ENCODE measurements at places on chromosomes 3 and 15.
A peak's percentile ranks its signal among the peaks of the same experiment; 100 is the strongest.

DNA sequence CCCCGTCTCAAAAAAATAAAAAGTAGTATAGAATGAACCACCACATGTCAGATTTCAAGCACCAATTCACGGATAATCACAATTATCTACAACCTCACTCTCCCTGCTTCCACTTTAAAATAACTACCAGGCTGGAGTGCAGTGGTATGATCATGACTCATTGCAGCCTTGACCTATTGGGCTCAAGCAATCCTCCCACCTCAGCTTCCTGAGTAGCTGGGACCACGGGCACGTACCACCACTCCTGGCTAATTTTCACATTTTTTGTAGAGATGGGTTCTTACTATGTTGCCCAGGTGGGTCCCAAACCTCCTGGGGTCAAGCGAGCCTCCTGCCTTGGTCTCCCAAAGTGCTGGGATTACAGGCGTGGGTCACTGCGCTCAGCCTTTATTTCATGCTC lies 38.1 kb upstream of the LDHAL6B start:
- peak; percentile 69 for DNase-seq

DNA sequence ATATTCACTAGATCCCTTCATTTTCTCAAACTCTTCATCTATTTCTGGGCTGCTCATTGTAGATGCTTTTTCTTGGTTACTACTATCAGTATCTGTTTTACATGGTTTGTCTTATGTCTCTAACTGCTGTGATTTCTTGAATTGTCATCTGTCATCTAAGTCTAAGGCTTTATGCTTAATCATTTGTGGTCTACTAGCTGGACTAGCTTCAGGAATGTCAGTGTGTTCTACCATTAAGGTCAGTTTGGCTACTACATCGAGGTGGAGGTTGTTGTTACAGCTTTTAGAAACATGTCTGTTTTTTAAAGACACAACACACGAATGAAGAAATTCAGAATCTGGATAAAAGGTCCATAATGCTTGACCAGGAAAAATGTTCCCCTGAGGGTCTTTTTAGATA lies 82.2 kb downstream of the ABI3BP start:
- peak; percentile 15 for DNase-seq

DNA sequence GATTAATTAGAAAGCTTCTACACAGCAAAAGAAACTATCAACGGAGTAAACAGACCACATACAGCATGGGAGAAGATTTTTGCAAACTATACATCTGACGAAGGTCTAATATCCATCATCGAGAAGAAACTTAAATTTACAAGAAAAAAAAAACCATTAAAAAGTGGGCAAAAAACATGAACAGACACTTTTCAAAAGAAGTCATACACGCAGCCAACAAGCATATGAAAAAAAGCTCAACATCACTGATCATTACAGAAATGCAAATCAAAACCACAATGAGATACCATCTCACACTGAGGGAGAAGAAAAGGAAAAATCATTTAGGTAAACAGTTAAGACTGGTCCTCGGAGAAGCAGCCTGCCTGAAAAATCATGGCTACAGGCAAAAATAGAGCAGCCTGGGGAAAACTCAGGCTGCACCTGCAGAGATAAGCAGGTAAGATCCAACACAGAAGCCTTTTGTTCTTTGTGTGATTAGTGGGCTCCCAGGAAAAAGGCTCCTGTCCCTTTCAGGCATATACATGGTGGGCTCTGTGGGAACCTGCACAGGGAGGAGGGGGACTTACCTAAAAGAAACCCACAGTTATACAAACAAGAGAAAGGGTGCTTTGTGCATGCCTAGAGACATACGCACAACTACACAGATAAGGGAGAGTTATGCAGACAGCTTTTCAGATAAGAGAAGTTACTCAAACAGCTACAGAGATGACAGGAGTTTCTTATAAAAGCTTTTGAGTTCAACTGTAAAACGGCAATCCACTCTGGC lies 49.3 kb downstream of the C3orf70 start:
- DNase-seq, result no peak

DNA sequence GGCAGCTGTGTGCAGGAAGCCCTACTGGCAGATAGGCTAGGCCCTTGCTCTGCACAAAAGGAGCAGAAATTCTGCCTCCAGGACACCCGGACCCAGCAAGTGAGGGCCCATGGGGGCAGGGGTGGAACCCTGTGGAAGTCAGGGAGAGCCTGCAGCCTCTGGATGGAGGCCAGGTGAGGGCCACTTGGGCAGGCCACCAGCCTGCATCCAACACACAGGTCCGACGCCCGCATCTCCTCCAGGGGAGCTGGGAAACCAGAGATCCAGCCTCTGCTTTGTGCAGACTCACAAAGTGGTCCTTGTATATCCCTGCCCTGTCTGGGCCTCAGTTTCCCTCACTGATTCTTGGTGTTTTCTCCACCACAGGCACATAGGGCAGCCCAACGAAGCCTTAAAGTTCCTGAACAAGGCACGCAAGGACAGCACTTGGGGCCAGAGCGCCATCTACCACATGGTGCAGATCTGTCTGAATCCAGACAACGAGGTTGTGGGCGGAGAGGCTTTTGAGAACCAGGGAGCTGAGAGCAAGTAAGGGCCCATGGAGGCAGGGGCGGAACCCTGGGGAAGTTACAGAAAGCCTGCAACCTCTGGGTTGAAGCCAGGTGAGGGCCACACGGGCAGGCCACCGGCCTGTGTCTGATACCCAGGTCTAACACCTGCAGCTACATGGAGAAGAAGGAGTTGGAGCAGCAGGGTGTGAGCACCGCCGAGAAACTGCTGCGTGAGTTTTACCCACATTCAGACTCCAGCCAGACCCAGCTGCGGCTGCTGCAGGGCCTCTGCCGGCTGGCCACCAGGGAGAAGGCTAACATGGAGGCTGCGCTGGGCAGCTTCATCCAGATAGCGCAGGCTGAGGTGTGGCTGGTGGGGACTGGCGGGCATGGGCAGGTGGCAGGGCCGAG lies 16.6 kb downstream of the CSRNP1 start:
- no peak for DNase-seq

DNA sequence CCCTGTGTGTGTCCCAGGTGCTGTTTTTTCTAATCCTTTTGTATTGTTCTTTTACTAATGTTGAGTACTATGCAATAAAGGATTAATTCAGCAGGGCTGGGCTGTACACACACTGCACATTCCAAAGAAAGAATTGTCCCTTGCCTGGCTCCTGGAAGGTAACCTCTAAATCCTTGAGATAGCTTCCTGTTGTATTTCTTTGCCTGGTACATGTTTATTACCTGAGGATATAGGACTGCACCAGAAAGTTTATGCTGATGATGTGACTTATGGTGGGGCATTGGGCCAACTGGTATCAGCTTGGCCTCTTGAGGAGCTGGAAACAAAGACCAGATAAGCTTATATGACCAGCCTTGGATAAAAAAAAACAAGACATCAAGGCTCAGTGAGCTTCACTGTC lies 26.6 kb upstream of the FAN1 start:
- DNase-seq, result no peak

GRCh38 chr3:118907909-118908308 lies 126.7 kb downstream of the IGSF11 start:
- DNase-seq, result peak; percentile 9

DNA sequence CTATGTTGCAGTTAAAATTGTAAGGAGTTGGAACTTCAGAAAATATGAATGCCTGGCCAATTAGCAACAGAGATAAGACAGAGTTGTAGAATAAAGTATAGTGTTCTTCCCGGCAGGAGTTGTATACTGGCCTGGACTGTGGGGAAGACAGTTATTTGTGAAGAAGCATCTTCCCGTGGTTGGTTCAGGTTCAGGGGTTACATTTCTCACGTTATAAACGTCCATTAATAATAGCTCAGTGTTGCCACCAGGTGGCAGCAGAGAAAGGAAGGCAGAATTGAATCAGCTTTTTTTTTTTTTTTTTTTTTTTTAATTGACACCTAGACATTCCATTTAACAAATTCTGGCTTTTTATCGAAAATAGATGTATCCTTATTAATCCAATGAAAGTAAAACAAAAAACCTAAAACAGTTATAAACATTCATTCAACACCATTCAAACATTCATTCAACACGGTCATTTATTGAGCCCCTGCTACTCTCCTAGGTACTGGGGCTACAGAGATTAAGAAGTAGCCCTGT lies 66.4 kb upstream of the NR2E3 start:
- peak; percentile 62 for DNase-seq

GRCh38 chr3:139538733-139539132 lies 809 bp downstream of the RBP1 start:
- DNase-seq, result no peak

GRCh38 chr15:38598749-38599148 lies 34.1 kb upstream of the RASGRP1 start:
- peak; percentile 35 for DNase-seq

GRCh38 chr15:56913241-56913640 lies 5.2 kb upstream of the TCF12 start:
- DNase-seq, result no peak

GRCh38 chr3:125589547-125590122 lies 5.7 kb downstream of the OSBPL11 start:
- DNase-seq, result no peak

DNA sequence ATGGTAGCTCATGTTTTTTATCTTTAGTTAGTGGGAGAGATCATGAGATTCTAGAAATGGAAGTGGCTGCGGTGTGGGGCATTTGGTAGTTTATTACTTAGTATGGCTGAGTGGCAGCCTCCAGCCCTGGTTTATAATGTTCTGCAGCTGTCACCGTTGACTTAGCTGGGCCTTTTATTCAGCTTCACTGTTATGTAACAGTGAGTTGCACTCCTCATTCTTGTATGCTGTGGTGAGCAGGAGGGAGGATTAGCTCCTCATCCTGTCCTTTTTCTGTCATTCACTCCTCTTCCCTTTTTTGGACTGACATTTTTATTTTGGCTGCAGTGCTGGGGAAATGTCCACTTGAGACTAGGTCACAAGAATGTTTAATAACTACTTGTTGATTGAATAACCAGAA lies 29.5 kb downstream of the RAD54L2 start:
- DNase-seq, result no peak

DNA sequence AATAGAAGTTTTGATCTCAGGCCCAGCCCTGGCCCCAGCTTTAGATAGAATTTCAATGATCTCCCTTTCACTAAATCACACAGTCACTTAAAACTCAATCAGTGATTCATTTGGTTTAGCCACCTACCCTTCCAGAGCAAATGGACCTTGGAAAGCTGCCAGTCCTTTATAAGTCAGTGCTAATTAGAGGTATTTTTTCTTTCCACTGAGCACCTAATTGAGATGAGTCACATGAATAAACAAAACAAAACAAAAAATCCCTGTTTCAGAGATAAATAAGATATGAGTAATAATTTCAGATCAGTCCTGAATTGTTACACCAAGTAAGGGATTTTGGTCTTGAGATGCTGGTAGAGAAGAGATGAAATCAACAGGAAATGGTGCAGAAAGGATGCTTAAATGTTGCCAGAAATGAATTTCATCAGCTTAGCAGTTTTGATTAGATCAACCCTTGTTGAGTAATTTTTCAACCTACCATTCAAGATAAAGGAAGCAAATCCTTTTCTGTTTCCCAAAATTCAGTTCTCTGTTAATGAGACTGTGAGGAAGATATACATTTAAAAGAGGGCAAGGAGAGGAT lies 352.0 kb upstream of the COL8A1 start:
- DNase-seq, result peak; percentile 23

- DNase-seq, result no peak
Observed at GRCh38 chr15:91022832-91023129, 387 bp upstream of the VPS33B start.

GRCh38 chr3:142215106-142215505 lies 10.3 kb downstream of the GK5 start:
- DNase-seq, result peak; percentile 56

DNA sequence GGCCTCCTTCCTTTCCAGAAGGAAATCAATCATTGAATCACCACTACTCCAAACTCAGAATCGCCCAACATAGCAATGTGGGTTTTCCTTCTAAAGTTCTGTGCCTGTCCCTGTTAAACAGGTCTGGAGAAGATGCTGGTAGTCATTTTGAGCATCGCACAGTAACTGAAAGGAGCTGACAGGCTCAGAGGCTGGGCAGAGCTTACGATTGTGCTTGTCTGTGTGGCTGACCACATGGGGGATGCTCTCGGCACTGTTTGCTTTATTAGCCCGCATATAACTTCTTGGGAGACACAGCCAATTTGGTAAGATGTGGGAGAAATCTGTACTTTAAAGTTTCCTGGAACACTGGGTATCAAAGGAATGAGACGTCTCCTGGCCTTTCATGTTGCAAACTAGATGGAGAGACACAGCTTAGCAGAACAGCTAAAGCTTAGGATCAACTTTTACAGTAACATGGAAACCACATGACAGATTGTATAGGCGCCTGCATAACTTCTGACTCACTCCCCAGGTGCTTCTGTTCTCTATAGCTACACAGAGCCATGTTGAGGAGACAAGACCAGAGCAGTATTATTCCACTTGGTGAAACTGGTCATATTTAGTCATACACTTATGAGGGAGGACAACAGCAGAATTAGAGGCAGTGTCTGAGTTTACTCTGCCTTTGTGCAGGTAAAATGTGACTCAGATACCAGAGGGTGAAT lies 374.1 kb downstream of the RORA start:
- DNase-seq, result no peak

DNA sequence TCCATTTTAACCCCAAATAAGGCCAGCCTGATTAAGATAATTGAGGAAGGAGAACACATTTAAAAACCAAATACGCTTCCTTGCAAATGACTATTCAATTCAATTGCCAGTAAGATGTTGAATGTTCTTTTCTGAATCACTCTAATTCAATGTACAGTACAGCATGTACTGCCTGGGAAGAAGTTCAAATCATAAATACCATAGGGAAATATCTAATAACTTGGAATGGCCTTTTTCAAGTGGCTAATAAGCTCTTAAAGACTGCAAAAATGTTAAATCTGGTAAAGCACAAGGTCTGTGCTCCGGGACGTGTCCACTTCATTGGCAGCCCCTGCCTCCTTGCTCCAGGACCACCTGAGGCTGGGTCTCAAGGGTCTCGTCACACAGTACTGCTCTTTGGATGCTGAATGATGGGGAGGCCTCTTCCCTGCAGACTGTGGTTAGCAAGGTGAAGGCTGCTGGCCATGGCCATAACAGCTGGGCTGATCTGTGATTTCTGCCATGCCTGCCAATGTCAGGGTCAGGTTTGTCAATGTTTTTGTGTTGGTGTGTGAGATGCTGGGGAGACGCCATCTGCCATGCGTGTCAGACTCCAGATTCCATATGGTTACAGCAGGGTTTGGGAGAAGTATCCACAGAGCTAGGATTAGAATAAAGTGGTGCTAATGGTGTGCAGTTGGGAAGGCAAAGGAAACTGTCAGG lies 300.5 kb downstream of the ADAMTS17 start:
- no peak for DNase-seq

DNA sequence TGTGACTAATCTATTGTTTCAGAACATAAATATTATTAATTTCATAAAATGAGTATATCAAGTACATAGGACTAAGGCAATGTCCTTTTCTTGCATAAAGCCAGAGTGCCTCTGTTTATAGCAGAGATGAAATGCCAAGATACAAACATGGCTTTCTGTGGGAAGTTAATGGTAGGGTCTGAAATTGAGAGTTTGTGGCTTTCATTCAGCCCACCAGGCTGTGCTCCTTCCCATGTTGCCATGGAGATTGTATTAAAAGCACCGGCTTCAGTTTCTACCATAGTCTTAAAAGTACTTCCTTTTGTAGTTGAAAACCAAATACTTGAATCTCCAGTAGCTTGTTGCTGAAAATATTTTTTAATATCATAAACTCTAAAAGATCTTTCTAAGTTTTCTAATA lies 114.0 kb downstream of the LRRC28 start:
- DNase-seq, result no peak
